Endothelial cell (in vitro differentiated cells): ENCODE measurements at places on chromosomes 12 and 14.

- no peak for DNase-seq
These were observed 1.6 kb upstream of the ASB2 start for GRCh38 chr14:93977790-93978581.

GRCh38 chr12:80412343-80412953 is 31.6 kb upstream of the PTPRQ start:
- DNase-seq, result no peak

DNA sequence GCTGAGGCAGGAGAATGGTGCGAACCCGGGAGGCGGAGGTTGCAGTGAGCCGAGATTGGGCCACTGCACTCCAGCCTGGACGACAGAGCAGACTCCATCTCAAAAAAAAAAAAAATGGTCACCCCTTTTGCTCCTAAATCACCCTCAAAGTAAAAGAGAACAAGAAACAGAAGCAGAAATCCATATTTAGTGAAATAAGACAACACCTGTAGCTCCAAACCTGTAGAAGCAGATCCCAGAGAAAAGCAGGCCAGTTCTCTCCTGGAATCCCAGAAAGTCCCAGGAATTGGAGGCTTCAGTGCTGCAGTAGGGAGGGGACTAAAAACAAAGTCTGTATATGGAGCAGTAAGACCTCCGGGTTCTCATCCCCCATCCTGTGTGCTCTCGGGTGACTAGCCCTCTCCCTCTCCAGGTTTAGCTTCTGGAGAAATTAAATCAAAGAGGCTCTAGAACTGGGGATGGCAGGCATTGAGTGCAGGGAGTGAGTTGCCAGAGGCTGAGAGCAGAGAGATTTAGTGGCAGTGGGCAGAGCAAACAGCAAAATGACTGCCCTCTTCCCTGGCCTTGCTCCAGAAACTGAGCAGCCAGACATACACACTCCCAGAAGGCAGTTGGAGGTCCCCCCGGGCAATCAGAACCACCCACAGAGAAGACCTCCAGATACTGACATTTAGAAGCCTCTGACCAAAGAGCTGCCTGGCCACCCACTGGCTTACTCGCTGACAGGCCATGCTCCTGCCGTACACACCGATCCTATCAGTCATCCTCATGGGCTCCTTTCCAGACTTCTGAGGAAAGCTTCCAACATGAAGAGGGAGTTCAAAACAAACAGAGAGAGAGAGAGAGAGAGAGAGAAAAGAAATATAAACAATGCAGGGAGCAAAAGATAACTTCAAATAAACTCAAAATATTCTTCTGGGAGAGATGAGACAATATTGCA is 6.3 kb upstream of the MLXIP start:
- no peak for DNase-seq

DNA sequence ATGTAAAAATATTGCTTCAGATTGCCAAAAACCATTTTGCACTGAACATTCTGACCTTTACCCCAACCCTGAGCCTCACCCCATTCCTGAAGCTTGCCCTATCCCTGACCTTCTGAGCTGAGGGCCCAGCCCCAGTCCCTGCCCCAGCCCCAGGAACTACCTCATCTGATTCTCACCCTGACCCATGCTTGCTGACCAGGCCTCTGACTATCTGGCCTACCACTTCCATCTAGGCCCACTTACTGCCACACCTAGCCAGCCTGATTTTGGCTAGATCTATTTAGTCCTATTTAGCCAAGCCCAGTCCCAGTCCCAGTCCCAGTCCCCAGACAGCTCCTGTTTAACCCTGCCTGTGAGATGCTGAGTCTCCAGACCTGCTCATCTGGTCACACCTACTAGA is 33.6 kb downstream of the OR10P1 start:
- DNase-seq, result no peak

GRCh38 chr12:118330421-118331018 is 42.2 kb downstream of the TAOK3 start:
- DNase-seq, result no peak

- no peak for DNase-seq
These were observed 30.9 kb downstream of the LRTM2 start for GRCh38 chr12:1851151-1851701.

GRCh38 chr12:108751821-108752220 is 20.5 kb upstream of the CORO1C start:
- no peak for DNase-seq

DNA sequence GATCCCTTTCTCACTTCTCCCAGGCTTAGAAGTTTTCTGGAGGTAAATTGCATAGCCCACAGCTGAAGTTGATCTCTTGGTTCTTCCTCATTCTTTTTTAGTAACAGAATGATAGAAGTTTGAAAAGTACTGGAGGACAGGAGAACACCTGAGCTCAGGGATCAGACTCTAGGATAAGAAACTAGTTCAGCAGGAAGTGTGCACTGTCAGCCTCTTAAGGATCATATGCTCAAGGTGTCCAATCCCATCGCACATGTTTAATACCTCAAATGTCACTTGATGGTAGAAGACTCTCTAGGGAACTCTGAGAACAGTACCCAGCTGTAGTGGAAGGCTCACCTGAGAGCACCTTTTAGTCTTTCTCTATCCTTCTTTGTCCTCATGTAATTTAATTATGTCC is 14.7 kb upstream of the LIMA1 start:
- DNase-seq, result no peak

- no peak for DNase-seq
These were observed 56.8 kb downstream of the DUSP16 start for GRCh38 chr12:12505544-12506495.

- DNase-seq, result no peak
These were observed 260.6 kb upstream of the GARIN6 start for GRCh38 chr12:99386907-99387306.
